ENCODE measurements at places on chromosomes 16 and 17.

DNA sequence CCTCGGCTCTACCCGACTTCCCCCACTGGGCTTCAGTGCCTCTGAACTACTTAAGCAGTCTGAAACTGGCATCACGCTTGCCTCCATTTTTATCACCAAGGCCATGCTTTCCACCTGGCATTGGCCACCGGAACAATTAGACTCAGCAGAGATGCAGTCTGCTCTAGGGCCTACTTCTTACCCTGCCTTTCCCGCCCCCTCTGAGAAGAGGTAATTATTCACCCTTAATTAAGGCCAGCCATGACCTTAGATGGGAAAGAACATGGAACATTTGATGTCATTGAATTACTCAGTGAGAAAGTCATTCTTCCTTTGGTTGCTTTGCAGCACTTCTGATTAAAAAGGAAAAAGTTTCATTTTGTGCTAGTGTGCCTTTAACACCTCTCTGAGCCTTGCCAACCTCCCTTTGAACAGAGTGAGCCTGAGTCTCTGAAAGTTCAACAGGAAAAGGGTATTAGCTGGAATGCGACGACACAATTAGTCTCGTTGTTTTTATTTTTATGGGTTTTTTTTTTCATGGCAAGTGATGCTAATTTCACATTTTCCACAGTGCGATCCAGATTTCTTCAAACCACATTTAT lies 60.9 kb upstream of the TNRC6A start:
- DNase-seq: no peak
- no peak overlapping the region for H3K4me3 ChIP-seq
- H3K27ac ChIP-seq: peak overlapping the region; percentile 34

DNA sequence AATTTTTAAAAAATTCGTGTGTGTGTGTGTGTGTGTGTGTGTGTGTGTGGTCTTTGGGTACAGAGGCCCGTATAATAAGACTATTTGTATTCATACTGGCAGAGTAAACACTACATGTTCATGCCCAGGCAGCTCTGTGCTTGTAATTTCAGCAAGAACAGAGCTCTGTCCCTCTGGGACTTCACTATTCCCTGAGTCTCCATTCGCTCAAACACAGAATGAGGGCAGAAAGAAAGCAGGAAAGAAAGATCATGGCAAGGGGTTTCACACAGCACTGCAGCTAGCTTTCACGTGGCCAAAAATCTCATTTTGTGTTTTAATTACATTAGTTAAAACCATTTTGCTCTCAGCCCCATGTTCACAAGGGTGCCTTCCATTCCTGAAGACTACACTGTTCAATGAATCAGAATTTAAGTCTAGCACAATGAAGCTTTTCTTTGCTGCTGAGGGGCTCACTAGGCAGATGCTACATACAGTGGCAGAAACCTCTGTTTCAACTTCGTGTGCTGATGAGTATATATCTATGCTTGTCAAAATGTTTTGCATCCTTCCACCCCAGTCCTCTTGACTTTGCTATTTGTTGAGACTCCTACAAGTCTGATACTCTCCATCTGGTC lies 198.4 kb upstream of the C17orf78 start:
- no peak overlapping the region for H3K27ac ChIP-seq
- no peak for DNase-seq
- H3K4me3 ChIP-seq: no peak overlapping the region
- H3K27me3 ChIP-seq: no peaks in the 10 kb centered on the region
- no peaks in the 10 kb centered on the region for H3K4me1 ChIP-seq
- H3K36me3 ChIP-seq: peaks cover 22% of the 10 kb centered on the region

DNA sequence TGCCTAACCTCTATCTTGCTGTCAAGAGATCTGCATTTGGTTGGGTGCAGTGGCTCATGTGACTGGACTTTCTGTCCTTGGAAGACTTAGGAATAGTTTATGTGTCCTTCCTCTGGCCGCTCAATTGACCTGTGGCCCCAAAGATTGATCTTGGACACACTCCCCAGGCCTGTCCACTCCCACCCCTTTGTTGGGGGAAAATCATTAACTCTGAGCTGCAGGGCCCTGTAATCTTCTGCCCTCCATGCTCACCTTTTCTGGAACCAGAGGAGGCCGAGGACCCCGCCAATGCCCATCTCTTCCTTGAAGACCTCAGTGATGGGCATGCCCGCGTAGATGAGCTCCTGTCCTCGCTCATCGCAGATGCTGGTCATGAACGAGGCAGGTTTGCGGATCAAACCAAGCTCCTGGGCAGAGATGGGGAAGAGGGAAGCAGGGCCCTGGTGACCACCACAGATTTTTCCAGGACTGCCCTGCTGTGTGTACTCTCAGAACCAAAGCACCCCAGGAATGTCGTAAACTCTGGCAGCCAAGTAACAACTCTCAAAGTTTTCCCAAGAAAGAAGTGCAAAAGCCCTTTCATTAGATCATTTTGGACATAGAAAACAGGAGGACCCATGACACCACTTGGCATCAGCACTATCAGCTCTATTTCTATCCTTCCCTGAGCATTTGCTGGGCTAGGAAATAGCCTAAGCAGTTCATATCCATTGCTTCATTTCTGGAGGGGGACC lies 8.5 kb upstream of the KLHL11 start:
- no peaks in the 10 kb centered on the region for H3K27me3 ChIP-seq
- peaks cover 55% of the 10 kb centered on the region for H3K36me3 ChIP-seq
- no peak overlapping the region for H3K27ac ChIP-seq
- H3K4me3 ChIP-seq: no peak overlapping the region
- no peaks in the 10 kb centered on the region for H3K4me1 ChIP-seq
- no peak for DNase-seq

GRCh38 chr17:68400404-68400735 lies 56.9 kb downstream of the WIPI1 start:
- DNase-seq: no peak
- no peaks in the 10 kb centered on the region for H3K36me3 ChIP-seq
- H3K27ac ChIP-seq: no peak overlapping the region

DNA sequence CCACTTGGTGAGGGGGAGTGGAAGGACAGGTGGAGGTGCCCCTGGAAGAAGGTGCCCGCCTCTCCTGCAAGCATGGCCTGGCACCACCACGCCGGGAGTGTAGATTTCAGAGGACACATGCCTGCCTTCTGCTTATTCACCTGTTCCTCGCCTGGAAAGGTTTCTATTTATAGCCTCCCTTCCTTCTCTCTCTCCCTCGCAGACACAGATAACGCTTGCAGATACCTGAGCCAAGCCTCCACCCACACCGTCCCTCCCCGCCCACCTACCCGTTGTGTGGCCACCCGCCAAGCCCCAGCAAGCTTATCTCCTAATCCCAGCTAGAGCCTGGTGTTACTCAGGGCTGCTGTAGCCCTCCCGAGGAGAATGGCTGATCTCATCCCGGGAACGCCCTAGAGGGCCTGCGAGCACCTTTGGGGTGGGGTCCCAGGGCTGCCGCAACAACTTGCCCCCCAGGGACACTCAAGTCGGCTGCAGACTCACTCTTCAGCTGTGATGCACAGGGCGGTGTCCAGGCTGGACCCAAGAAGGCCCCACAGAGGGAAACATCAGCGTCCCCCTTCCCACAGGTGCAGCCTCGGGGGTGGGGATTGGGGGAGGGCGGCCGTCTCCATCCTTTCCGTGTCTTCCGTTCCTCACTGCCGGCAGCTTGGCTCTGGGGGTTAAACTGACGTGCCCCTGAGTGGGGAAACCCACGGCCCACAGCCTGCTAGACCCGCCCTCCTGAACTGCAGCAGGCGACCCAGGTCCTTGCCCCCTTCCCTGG lies 1.9 kb upstream of the SNAI3 start:
- peaks cover 25% of the 10 kb centered on the region for H3K4me1 ChIP-seq
- H3K4me3 ChIP-seq: no peak overlapping the region
- no peak overlapping the region for H3K27ac ChIP-seq
- H3K27me3 ChIP-seq: no peaks in the 10 kb centered on the region
- no peak for DNase-seq

- H3K27ac ChIP-seq: no peak overlapping the region
- no peaks in the 10 kb centered on the region for H3K4me1 ChIP-seq
- H3K27me3 ChIP-seq: no peaks in the 10 kb centered on the region
- no peak for DNase-seq
These were observed 295.8 kb downstream of the FOXL1 start for GRCh38 chr16:86874141-86874540.

- DNase-seq: no peak
- no peak overlapping the region for H3K27ac ChIP-seq
- peaks cover 38% of the 10 kb centered on the region for H3K4me1 ChIP-seq
- no peak overlapping the region for H3K4me3 ChIP-seq
- no peaks in the 10 kb centered on the region for H3K27me3 ChIP-seq
- no peaks in the 10 kb centered on the region for H3K36me3 ChIP-seq
These were observed 1.5 kb upstream of the OSGIN1 start for GRCh38 chr16:83951544-83951943.

DNA sequence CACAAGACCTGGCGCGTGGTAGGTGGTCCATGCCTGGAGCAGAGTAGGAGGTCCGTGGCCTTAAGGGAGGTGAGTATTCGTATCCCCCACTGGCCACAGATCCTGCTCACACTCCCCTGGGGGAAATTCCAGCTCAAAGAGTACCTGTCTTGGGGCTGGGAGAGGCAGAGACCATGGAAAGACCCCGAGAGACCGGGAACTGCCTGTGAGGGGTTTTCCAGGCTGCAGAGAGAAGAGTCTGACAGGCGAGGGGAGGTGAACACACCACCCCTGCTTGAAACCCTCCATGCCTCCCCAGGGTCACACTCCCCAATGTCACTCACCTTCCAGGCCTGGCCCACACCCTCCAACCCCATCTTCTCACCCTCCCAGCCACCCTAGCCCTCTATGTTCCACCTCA lies 12.6 kb upstream of the SNN start:
- H3K4me3 ChIP-seq: no peak overlapping the region
- no peak overlapping the region for H3K27ac ChIP-seq
- H3K4me1 ChIP-seq: no peaks in the 10 kb centered on the region
- no peaks in the 10 kb centered on the region for H3K27me3 ChIP-seq
- no peak for DNase-seq
- no peaks in the 10 kb centered on the region for H3K36me3 ChIP-seq

DNA sequence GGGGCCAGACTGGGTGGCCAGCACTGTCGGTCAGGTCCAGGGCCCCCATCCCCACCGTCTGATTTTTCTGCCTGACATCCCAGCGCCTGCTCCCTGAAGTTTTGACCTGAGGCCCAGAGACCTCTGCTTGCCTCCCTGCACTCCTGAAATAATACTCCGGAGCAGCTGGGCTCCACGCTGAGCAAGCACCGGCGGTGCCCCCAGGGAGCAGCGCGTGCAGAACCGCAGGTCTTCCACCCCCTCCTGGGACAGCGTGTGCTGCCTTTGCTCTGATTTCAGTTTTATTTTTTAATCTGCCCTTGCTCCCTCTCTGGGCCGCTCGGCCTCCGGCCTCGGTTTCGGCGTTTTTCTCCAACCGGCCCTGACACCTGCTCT lies 132.4 kb upstream of the GSE1 start:
- H3K4me3 ChIP-seq: no peak overlapping the region
- peak; percentile 53 for DNase-seq
- no peak overlapping the region for H3K27ac ChIP-seq
- no peaks in the 10 kb centered on the region for H3K27me3 ChIP-seq
- no peaks in the 10 kb centered on the region for H3K36me3 ChIP-seq
